ENCODE measurements at places on chromosomes 5 and 9.

GRCh38 chr9:127739614-127740330, 4.7 kb upstream of the TOR2A start:
- no peak for DNase-seq

- DNase-seq, result no peak
Observed at GRCh38 chr9:97660847-97661246, 27.2 kb downstream of the NCBP1 start.

GRCh38 chr5:73296772-73297171, 123.8 kb downstream of the TMEM174 start:
- no peak for DNase-seq

DNA sequence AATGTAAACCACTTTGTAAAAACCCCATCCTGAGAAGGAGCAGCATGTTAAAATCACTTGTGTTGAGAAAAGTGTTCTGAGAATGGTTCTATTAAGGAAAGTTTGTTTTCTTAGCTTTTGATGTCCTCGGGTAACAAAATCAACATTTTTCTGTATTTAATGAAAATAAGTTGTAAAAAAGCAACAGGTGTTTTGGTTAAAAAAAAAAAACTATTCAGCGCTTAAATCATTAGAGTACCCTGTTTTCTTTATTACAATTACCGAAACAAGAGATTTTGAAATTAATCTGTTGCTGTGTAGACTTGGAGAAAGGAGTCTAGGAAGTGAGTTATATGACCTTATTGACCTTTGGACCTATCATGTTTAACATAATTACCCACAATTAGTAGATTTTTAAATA, 167.7 kb downstream of the XRCC4 start:
- DNase-seq, result no peak

GRCh38 chr5:56876327-56876726, 33.1 kb upstream of the SETD9 start:
- DNase-seq, result no peak

- DNase-seq, result no peak
Observed at GRCh38 chr5:157390551-157391297, 69.3 kb upstream of the NIPAL4 start.

DNA sequence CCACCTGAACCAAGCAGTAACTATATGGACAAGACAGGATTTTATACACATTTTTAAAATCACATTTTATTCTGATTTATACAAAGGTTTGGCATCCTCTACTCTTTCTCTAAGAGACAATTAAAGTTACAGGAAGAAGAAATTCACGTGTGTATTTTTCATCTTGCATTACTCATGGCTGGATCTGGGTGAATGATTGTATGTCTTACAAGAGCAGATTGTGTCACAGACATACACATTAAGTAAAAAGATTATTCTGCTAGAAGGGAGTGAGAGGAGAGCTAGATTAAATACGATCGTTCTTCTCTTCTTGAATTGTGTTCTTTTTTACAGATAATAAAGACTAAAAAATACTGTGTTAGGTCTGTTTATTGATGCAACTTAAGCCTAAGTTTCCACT, 20.8 kb upstream of the CEP120 start:
- DNase-seq, result no peak
